ENCODE measurements at places on chromosomes 11 and 22. TPM values are rescaled to one million over a fixed set of nuclear protein-coding genes. Genes with fewer than 3 reads are reported as not detected.

GRCh38 chr11:15793043-15793996, 563.0 kb downstream of the SOX6 start:
- no peak for DNase-seq

DNA sequence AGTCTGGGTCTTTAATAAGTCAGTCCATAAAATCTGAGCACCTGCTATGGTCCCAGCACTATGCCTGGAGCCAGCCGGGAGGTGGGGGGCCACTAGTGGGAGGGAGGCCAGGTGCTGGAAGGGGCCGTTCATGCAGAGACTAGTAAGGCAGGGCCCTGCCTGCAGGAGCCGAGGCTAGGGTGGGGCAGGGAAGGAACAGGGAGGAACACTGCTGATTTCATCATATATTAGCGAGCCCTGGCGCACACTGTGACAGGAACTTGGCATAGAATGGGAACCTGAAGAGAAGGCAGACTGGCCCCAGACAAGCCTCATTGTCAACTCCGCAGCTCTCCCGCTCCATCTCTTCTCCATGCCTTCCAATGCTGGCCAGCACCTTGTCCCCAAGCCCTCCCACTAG, 7.1 kb downstream of the VSIG10L2 start:
- no peak for DNase-seq

- DNase-seq = no peak
Measured at GRCh38 chr11:119865661-119866156, 136.7 kb upstream of the NECTIN1 start.

DNA sequence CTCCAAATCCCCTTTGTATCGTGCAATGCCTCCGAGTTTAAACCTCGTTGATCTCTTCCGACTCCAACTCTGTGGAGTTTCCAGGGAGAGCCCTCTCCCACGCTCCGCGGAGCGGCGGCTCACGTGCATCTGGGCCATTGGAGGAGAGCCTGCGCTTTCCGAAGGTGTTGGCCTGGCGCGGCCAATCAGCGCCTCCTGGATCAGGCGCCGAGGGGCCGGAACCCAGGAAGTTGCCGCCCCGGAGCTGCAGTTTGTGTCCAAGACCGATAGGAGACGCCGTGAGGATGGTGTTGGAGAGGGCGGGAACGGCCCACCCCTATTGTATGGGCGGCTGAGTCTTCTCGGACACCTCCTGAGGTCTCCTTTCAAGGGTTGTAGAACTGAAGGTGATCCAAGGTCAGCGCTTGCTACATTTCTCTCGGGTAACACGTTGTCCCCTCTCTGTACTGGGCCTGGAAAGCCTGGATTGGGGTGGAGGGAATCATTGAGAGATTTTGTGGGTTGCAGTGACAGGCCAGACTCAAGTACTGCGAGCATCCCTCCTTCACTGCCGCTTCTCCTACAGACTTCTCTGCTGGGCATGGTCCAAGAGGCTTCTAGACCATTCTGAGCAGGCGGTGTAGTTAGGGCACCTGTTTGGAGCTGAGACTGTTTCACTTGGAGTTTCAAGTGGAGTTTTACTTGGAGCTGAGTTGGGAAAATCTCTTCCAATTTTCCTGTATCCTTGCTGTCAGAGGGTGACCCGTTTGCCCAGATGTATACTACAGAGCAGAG, 1.7 kb downstream of the ADAMTS15 start:
- DNase-seq = no peak

DNA sequence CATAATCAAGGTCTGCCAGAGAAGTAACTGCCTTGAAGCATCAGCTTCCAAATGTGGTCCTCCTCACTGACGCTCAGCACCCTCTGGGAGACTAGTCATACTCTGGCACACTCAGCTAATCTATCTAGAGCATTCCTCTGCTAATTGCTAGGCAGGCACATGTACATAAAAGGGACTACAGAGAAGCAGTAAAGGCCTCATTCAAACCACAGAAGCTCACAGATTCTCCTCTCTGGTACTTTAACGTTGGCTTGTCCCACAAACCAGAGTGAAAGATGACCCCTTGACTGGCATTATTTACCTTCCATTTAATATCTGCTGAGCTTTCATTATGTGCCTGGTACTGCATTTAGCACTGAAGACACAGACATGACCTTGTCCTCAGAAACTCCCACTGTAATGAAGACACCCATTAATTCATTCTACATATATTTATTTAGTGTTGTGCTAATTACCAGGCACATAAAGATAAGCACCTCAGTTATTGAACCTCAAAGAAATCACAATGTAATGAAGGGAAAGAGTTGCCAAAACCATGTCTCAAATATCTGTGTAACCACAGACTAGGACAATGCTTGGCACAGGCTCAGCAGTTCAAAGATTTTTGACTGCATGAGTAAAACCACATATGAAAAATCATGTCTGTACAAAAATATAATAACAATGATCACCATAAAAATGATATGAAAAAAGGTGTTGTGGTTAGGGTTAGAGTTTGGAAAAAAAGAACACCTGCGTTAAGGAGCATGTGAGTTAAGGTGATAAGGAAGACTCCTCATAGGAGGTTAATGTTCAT, 550.4 kb downstream of the DLG2 start:
- DNase-seq = no peak

- no peak for DNase-seq
Measured at GRCh38 chr11:2235588-2236326, 34.6 kb downstream of the ASCL2 start.

DNA sequence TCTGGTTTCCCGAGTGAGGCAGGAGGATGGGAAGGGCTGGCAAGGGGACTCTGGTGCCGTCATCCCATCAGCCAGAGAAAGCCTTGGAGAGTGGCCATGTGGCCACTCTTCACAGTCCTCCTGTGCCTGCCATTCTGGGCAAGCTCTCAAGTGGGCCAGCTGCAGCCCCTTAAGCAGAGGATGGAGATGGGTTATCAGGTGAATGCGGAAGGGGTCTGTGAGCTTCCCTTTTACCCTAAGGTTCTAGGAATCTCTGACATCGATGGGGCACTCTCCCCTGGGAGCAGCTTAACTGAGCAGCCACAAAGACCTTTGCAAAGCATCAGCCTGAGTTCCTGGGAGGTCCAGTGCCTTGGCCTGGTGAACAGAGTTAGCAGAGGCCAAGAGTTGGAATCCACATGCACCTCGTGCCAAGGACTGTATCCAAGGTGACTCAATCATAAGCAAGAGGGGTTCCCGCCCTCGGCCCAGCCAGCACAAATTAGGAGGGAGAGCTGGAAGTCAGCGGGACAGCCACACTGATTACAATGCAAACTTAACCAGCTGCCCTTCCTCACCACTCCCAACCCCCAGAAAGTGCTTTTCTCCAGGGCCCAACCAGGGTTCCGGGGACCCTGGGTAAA, 193.6 kb downstream of the BUD13 start:
- peak; percentile 41 for DNase-seq

- no peak for DNase-seq
Measured at GRCh38 chr11:19658344-19658743, 54.3 kb upstream of the NAV2 start.

CRYAB gene
- 770 TPM for total RNA-seq

DNA sequence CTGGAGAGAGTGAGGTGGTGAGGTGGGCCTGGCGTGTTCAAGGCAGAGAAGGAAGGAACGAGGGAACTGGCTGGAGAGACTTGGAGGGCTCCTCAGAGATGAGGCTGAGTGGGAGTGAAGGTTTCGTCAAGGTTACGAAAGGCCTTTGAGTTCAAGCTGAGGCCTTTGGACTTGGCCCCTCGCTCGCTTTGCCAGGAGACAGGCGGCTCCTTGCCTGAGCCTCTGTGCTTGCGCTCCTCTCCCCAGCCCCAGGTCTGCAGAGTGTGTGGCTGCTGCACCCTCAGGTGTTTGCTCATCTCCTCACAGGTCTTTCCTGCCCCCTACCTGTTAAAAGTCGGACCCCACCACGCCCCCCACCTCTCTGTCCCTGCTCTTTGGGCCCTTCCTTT, 91.6 kb downstream of the ATXN10 start:
- no peak for DNase-seq

GRCh38 chr11:129723146-129723760, 92.4 kb upstream of the TMEM45B start:
- DNase-seq = no peak

TMPRSS5 gene
- total RNA-seq = 0.33 TPM

GRCh38 chr11:124739479-124740276, at the start of gene NRGN:
Gene NRGN, plus strand, starts transcription at chr11:124739942. Its CDS starts 143 bp downstream, at chr11:124740085.
- DNase-seq = no peak

GRCh38 chr11:114130629-114131277, 71.2 kb downstream of the ZBTB16 start:
- DNase-seq = no peak

- DNase-seq = no peak
Measured at GRCh38 chr22:47296405-47297260, 534.2 kb downstream of the TBC1D22A start.

GRCh38 chr11:109547356-109548027, 125.5 kb downstream of the C11orf87 start:
- DNase-seq = no peak

- no peak for DNase-seq
Measured at GRCh38 chr22:22408731-22409696, 99.5 kb downstream of the ZNF280B start.

GRCh38 chr11:134164490-134165370, 59.0 kb downstream of the NCAPD3 start:
- DNase-seq = no peak

- DNase-seq = no peak
Measured at GRCh38 chr11:2187280-2187707, 15.7 kb upstream of the TH start.

DNA sequence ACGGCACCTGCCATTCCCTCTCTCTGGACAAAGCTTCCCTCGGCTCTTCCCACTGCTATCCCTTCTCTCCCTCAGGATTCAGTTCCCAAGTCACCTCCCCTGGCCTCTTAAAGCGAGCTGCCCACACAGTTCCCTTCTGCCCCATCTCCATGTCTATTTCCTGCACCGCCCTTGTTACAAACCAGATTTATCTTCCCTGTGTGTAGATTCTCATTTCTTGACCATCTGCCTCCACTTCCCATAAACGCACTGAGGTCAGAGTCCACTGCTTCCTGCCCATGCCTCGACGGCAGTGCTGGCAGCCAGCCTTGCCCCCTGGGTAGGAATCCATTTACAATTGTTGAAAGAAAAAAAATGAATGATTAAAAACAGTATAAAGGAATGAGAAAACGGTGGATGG, 11.6 kb upstream of the APOBEC3B start:
- DNase-seq = no peak

DNA sequence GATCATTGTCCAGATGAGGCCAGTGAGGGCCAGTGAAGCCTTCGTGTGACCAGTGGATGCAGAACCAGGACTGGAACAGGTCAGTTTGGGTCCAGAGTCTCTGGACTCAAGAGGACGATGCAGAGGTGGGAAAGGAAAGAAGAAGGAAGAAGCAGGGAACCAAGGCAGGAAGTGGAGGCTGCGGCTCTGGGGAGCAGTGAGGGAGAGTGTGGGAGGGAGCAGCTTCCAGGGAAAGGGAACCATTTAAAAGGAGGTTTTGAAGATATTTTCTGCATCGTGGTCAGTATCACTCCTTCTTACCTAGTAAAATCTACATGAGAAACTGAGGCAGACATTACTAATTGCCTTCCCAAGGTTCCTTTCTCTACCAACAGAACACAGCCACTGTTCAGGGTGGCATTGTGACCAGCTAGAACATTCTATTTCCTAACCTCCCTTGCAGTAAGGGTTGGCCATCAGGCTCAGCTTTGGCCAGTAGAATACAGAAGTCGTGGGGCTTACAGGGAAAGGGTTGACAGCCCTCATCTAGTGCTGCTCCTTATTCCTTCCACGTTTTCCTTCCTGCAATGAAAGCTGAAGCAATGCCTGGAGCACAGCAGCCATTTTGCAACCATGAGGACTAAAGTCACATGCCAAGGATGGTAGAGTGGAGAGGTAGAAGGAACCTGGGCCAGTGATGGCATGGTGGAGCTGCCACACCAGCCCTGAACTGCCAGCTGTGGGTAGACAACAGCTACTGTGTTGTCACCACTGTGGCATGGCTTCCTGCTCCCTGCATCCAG, 29.1 kb upstream of the LINC01488 start:
- no peak for DNase-seq

CNIH2 gene
- total RNA-seq = 2.5 TPM

MICALL1 gene
- 65.5 TPM for total RNA-seq

DNA sequence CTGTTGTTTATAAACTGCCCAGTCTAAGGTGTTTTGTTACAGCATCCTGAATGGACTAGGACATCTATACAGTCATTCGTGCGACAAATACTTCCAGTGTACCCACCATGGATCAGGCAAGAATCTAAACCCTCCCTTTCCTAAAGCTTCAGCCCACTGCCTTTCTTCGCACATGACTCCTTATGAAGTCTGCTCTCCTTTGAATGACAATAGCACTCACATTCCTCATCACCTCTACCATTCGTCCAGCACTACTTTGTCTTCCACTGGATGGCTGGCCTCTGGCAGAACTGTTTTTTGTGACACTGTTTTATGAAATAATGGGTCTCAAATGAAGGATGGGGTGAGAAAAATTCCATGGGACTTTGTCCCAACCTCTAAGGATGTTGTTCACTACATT, 89.8 kb upstream of the LIN7C start:
- DNase-seq = no peak

DNA sequence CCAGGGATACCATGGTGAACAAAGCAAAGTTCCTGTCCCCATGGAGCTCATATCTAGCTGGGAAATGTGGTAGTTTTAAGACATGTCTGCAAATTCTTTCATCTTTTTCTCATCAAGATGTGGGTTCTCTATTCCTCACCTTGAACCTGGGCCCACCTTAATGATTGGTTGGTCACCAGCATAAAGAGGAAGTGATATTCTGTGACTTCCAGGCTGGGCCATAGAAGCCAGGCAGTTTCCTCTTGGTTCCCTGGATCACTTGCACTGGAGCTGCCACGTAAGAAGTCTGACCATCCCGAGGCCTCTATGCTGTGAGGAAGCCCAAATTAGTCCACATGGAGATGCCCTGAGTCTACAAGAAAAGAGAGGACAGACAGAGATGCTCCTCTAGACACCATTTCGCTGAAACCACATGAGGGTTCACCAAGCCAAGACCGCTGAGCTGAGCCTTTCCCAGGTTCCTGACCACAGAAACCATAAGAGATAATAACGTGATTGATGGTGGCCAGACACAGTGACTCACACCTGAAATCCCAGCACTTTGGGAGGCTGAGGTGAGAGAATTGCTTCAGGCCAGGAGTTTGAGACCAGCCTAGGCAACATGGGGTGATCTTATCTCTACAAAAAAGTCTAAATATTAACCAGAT, 119.5 kb upstream of the ISX start:
- no peak for DNase-seq

TRIM22 gene
- total RNA-seq = 85.9 TPM

DNA sequence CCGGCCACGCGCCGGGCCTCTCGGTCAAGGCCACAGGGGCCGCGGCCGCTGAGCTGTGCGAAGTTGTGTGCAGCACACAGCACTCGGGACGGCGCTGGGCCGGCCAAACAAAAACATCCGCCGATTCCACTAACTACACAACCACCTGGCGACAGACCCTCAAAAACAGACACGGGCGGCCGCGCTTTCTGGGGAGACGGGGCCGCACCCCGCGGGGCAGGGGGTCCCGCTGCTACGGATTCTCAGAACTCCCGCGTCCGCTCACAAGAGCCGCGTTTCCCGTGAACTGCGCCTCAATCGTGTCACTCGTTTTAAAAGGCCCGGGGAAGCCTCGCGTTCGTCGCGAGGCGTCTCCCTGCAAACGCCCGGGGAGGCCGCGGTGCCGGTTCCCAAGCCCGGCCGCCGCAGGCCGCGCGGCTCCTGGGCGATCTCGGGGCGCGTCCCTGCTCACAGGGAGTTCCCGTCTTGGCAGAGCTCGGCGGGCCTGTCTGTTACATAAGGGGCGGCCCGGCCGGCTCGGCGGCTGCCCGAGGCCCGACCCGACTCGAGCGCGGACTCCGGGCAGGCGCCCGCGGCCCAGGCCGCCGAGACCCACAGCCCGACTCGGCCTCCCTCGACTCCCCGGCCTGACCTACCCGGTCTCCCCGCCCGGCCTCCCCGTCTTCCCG, 936 bp downstream of the BRD1 start:
- DNase-seq = no peak

GRCh38 chr11:21456186-21456585, 736.7 kb upstream of the ANO5 start:
- DNase-seq = no peak
